ENCODE measurements at places on chromosomes 13 and 19.
A peak's percentile ranks its signal among the peaks of the same experiment; 100 is the strongest.

DNA sequence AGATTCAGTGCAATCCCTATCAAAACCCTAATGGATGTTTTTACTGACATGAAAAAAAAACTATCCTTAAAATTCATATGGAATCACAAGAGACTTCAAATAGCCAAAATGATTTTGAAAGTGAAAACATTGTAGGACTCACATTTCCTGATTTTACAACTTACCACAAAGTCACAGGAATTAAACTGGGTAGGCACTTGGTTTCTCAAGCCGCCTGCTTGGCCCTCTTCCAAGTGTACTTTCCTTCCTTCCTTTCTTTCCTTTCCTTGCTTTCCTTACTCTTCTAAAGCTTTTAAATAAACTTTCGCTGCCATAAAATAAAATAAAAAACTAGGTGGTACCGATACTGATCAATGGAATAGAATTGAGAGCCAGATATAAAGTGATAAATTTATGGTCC is 21.0 kb upstream of the CD33 start:
- no peak for DNase-seq

DNA sequence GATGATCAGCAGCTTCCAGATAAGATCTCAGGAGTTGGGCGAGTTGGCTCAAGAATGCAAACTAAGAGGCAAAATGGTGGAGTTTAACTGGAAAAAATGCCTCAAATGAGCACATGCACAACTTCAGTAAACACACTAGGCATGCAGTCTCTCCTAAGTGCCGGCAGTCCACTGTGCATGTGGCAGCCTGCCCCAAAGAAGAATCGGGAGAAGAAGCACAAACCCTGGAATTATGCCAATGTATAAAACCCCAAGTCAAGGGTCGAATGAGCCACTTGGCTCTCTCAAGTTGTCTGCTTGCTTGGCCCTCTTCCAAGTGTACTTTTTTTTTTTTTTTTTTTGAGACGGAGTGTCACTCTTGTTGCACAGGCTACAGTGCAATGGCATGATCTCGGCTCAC is 53.3 kb upstream of the SLITRK1 start:
- no peak for DNase-seq

DNA sequence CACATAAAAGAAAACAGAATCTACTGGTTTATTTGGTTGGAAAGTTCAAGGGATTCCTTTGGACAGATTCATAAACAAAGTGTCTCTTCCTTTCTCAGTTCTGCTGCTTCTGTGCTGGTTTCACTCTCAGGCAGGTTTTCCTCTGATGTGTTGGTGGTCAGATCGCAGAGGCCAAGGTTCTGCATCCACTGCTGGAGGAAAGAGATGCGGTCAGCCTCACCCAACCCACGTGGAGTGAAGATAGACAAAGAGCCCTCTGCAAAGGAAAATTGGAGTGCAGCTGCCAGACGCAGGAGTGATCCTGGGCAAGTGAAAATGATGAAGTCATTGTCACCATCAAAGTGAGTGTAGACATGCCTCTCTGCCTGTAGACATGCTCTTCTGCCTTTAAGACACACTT is 352.0 kb downstream of the TSHZ3 start:
- DNase-seq: no peak

DNA sequence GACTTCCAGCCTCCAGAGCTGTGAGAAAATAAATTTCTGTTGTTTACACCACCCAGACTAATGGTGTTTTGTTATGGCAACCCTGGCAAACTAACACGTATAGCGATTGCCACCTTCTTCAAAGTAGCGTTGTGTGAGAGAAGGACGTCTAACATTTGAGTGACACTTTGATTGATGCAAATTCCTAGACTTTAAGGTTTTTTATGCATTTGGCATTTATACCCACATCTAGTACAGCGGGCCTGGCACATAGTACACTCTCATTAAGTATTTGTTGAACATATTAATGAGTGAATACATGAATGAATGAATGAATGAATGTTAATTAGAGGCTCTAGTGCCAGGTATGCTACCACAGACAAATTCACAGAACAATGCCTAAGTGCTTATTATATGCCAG is 36.7 kb downstream of the POU4F1 start:
- no peak for DNase-seq

GRCh38 chr13:45362939-45363338 is 22.0 kb upstream of the TPT1 start:
- DNase-seq: no peak

DNA sequence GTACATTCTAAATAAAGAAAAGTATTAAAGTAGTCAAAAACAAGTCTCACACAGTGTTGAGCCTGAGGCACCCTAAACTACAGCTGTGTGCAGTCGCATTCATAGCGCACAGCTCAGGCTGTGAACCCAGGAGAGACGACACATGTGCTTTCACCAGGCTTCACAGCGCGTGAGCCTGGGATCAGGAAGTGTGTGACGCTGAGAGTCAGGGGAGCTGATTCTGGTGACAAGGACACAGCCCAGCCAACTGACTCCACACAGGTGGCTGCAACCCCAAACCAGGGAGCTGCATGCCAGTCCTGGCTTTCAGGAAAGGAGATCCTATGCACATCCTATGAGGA is 41.6 kb downstream of the COL4A1 start:
- DNase-seq: no peak

DNA sequence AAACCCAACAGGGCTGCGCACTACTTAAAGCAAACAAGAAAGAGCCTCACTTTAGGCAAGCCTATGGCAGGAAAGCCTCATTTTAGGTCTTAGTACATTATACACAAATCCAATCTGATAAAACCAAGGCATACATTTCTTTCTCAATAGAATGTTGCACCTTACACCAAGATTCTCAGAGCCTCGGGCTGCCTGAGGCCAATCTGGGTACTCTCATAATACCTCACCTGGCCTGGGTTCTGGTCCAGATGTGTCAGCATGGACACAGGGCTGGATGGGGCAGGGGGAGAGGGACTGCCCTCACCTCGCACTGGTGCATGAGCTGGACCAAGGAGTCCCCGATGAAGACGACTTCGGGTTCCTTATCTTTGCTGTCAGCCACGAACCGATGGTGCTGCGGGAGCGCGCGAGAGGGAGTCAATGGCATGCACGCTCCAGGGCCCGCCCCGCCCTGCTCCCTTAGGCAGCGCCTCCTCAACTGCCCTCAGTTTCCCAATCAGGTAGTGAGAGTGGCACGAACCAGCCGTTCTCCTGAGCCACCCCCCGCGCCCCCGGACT is at the start of gene PRR19:
TSS of gene PRR19 (plus strand) at position 487 of the 558 bp plus-strand sequence. CDS start 7,453 bp downstream, outside the sequence.
- no peak for DNase-seq

- peak; percentile 60 for DNase-seq
These were observed 16.1 kb upstream of the USP29 start for GRCh38 chr19:57103573-57104277.

DNA sequence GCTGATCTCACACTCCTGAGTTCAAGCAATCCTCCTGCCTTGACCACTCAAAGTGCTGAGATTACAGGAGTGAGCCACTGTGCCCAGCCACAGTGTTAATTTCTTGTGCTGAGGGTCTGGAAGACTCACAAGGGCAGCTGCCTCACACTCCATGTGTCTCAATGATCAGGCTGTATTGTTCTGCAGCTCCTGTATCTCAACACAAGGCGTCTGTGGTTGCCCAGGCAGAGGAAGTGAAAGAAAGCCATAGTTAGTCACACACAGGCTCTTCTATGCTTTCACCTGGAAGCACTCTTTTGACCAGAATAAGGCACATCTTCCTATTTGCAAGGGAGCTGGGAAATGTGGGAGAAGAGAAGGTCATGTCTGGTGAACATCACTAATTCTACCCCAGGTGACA is 107.3 kb upstream of the ZNF507 start:
- DNase-seq: no peak

DNA sequence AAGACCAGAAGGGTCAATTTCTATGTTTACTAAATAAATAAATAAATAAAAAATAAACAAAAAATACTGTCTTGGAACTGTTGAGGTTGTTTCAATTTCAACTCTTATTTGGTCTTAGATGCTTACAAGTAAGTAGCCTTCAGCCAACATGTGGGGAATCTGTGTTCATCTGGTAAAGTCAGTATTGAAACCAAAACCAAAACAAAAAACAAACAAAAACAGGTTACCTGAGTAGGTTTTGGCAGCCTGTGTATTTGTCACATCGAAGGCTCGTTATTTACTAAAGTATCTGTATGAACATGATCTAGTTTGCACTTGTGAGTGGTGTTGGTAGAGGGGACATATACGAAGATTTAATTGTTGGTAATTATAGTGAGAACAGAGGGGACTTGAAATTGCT is 471.5 kb downstream of the SLITRK5 start:
- DNase-seq: no peak

DNA sequence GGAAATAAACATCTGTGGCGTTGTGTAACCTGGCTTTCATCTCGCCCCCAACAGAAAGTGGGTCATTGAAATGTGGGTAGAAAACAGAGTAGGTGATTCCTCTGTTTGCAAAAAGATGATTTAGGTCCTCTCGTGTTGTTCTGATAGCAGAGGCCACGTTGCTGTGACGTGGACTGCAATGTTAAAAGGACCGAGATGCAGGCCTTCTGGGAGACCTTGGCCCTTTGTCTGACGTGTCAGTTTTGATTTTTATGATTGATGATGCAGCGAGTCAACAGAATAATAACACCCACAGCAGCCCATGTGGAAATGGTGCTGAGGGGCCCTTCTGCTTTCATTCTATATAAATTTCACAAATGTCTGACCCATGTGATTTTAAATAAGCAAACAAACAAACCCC is 68.9 kb downstream of the FGF9 start:
- no peak for DNase-seq

GRCh38 chr19:2180881-2181632 is 17.3 kb downstream of the DOT1L start:
- DNase-seq: no peak

DNA sequence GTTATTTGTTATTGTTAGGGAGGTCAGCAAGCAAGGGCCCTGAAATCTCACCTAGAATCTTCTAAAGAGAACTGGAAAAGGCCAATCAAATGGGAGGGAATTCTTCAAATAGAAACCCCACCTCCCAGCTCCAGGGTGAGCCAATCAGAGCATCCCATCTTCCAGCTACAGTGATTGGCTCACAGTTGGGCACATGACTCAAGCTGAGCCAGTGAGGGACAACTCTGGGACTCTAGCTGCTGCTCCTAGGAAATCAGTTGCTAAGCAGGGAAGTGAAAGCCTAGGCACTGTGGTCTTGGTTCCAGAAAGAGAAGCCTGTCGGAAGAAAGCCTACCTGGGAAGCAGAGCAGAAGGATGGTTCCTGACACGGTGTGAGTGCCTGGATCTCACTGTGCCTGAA is 13.4 kb downstream of the TM6SF2 start:
- DNase-seq: no peak

DNA sequence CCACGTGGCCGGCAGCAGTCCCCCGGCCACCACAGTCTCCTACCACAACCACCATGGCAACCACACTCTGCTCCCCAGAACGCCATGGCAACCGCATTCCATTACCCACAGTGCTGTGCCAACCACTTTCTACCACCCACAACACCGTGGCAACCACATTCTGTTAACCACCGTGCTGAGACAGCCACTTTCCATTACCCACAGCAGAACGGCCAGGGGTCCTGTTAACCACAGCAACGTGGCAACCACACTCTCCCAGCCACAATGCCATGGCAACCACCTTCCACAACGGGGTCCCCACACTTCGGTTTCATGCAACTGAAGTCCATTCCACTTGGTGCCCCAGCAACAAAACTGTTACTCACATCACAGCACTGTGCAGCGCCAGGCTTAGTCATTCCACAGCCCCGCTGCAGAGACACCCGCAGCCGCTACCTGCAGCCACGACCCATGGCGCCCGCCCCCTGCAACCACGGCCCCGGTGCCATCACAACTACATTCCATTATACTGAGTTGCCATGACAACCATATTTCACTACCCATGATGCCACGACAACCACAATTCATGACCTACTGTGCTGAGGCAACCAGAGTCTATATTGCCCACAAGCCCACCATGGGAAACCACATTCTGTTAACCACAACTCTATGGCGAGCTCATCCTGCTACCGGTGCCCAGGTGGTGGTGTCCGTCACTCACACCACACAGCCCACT is 10.0 kb downstream of the DPF1 start:
- peak; percentile 48 for DNase-seq

DNA sequence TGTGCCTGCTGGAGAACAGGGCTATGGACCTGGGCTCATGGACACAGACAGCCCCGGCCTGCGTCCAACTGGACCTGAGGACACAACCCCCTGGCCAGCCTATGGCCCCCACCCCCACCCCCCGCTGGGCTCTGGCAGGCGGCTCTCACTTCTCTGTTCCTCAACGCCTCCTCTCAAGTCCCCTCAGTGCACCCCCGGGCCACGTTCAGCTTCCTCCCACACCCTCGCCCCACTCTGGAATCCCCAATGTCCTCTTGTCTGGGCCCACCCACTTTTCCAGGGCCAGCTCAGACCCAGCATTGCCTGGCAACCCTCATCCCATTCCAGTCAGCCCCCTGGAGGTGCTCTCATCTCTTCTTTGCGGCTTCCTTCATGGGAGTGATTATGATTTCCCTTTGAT is 130.2 kb upstream of the SPACA7 start:
- DNase-seq: no peak

- no peak for DNase-seq
These were observed 53.8 kb downstream of the DPY19L3 start for GRCh38 chr19:32459204-32459865.

DNA sequence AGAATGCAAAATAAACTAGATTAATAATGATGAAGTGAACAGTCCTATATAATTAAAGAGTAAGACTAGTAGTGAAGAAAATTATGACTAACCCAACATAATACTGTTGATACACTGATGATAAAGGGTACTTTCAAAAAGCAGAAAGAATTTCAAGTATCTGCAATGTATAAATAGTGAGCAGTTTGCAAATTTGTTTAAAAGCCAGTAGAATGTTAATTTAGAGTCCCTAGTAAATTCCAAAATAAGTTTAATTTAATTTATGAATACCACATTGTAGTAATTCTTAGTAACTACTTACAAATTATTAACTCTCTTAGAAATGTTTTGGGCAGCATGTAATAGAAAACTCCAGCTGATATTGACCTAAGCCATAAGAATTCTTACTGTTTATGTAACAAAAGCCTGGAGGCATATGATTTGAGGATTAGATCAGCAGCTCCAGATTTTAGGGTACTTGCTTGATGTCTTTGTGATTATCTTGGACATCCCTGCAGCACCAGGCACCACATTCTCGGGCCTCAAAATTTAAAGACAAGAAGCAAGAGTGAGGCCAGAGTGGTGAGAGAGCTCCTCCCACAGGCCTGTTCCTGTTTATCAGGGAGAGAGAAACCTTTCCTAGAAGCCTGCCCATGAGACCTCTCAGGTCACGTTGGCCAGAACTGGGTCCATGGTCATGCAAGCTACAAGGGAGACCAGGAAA is 67.6 kb upstream of the TDRD3 start:
- no peak for DNase-seq

DNA sequence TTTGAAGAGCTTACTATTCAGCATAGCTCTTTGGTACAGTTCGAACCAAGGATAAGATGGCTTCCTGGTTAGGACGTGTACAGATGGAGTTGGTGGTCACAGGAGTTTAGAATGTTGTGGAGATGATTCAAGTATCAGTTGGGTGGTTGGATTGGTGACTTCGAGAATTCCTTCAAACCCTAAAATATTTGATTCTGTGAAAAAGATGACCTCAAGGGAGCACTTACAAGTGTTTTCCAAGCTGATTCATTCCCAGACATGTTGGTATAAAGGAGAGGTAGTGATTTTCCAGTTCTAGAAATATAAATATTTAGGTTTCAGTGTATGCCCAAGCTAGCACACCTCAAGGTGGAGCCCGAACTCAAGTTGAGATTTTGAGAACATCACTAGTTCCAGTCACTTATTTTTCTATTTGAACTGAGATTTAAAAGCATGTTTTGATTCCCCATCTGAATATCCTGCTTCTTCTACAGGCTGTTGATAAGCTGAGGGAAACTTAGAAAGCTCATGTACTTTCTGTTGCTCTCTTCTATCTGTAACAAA is 306.1 kb downstream of the DCT start:
- no peak for DNase-seq
